NCI-H2107 (cell line): ENCODE measurements at places on chromosomes 2 and 18.

DNA sequence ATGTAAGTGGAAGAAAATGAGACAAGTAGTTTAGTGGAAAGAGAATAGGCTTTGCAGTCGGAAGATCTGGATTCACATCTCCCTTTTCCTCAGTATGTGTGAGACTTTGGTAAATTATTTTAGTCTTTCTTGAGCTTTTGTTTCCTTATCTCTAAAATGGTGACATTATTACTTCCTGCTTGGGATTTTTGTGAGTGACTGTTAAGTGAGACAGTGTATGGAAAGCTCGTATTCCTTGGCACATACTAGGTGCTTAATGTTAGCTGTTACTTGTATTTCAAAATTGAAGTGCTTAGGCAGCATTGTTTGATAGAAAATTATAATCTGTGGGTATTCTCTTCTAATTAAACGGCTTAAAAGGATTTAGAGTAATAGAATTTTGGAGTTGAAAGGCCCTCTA, 2.0 kb downstream of the ZNF638 start:
- no peak for DNase-seq

DNA sequence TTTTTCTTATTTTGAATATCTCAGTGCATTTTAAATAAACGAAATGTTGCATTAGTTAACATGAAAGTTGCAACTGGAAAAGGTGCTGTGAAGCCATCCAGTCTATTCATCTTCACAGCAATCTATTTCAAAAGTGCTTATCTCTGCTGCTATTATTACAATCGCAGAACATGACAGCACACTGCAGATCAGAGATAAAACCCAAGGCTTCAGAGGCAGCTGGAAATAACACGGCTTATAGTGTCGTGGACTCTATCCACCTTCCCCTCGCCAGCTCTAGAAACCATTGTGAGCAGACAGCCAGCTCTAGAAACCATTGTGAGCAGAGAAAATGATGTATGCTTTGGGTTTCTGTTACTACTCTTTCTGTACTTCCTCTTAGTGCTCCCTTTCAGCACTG, 1140.8 kb upstream of the CELF4 start:
- no peak for DNase-seq

- DNase-seq, result no peak
Measured at GRCh38 chr2:128681507-128681906, 362.8 kb upstream of the HS6ST1 start.

DNA sequence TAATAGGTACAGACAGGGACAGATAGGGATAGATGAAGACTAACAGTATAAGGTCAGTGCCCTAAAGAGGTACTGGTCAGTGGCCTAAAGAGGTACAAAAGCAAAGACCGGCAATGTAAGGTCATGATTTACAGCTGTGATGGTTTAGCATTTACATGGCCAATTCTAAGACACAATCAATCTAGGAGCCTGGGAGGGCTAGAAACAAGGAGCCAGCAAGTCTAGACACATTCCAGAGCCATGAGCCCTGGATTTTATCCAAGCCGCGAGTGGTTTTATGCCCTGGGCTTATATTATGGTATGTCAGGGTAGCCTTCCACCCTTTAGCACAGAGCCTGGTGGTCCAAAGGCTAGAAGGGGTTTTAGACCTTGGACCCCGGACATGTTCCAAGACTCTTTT, 124.2 kb downstream of the CBLN2 start:
- DNase-seq, result no peak

DNA sequence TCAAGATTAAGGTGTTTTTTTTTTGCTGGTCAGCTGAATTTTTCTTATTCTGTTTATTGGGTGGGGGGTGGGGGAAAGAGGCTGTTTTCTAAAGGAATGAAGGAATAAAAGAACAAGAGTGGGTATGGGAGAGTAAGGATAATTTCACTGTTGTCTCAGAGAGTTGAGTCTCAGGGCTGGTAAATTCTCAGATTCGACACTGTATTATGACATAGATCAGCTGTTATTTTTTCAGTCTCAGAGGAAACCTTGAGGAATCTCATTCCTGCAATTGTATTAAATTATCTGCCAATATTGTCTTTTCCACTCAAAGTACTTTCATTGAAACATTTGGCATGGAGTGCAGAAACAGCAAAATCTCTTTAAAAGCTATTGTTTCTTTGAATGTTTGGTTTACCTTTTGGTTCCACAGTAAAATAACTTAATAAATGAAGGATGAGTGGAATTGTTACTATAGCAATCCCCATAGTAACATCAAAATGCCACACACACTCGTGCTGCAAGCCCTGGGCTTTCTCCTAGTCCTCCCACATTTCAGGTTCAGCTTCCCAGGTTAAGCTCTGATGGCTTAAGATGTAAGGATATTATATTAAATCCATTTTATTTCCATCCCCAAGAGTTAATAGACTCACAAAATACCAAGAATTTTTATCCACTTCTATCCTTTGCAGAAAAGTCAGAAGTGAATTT, 478.7 kb upstream of the TCF4 start:
- DNase-seq, result no peak

DNA sequence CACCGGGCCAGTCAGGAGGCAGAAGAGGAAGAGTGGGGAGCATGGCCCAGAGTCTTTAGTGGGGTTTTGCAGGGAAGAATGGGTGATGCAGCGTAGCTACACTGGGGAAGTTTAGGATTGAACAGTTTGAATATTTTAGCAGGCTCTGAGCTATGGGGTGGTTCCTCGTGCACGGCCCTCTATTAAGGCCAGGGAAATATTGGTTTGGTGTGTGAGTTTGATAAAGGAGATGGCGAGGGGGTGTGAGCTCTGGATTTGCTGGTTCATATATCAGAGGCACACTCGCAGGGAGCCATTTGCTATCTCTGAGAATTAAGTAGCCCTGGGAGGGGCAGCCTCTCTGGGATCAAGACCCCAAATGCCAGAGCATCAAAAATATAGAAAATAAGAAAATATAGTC, 50.1 kb downstream of the BOLA3 start:
- DNase-seq, result no peak

- DNase-seq, result no peak
Measured at GRCh38 chr18:38940475-38940862, 1374.9 kb upstream of the CELF4 start.

- DNase-seq, result no peak
Measured at GRCh38 chr2:241977557-241978300, 108.2 kb downstream of the RTP5 start.

DNA sequence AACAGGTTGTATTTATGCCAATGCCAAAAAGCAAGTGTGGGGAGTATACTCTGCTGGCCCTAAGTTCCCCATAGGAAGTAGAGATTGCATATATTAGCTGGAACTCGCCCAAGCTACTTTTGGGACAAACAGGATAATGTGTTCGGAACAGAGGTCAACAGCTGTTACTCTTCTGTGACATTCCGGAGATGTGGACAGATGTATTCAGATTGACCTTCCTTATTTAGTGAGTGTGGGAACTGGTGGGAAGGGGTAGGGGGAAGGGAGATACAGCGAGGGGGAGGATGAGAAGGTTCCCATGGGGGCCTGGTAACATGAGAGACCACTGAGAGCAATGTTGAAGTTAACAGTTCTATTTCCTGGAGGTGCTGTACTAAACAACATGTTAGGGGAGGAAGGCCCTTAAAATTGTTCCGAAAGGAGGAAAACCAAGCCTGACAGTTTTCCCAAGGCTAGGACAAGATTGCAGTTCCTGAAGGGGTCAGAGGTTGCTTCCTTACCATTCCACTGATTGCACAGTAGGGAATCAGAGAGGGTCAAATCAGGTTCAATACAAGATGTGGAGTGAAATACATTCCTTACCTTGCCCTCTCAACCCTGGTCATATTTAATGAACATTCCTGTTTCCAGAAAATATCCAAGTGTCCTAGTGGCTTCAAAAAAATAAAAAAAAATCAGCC, 14.3 kb upstream of the CD28 start:
- no peak for DNase-seq

GRCh38 chr2:223165423-223166214, 113.6 kb downstream of the KCNE4 start:
- no peak for DNase-seq

GRCh38 chr2:241225545-241225944, 37.1 kb downstream of the ANO7 start:
- no peak for DNase-seq

DNA sequence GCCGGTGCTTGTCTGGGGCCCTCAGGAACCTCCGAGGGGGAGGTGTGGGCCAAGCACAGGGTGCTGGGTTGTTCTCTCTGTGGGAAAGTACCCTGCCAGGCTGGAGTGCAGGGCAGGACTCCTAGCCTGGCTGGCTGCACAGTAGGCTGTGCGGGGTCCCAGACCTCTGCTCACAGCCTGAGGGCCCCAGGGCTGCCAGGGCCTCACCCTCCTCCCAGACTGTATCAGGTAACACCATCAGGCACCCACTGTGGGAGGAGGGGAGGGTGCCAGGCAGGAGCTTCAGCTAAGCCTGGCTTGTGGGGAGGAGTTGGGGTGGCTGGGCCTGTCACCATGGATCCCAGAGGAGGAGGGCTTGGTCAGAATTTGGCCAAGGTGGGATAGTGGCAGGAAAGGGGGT, 211.9 kb upstream of the SMAD2 start:
- DNase-seq, result no peak

- no peak for DNase-seq
Measured at GRCh38 chr2:76009484-76009883, 298.8 kb upstream of the GCFC2 start.

DNA sequence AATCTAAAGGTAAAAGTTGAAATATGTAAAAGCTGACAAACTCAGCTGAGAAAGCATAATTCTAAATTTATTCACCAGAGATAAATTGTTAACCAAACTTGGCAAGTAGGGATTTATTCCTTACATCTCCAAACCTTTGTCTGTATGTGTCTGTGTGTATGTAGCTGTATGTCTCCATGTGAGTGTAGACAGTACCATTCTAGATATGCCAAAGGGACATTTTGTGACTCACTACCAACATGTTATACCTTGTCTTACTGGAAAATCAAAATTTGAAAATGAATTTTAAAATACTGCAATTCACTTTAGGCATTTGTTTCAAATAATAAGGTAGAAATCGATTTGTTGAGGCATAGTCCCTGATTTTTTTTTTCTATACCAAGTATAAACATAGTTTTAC, 102.1 kb downstream of the ABCA12 start:
- no peak for DNase-seq

GRCh38 chr2:219598308-219599078, 836 bp downstream of the STK11IP start:
- no peak for DNase-seq

DNA sequence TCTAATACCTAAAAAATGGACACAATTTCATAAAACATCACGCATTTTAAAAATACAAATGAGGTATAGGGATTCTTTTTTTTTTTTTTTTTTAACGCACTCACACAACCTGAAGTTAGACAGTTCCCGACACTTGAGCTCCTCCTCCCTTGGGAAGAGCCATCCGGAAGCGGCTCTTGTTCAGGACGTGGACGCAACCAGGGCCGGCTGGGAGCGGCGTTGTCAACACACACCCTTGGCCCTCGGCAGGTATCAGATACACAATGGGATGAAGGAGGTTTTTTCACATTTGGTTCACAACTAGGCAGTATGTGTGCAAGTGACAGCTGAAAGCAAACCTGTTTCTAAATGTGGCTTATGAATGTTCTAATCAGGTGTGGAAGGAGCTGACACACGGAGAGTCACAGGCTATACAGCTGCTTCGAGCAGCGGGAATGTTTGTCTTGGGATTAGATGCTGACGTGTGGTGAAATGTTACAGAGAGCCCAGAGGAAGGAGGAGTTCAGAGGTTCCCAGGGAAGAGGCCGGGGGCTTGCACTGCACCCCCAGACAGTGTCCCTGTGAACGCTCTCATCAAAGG, 111.1 kb downstream of the PXDN start:
- no peak for DNase-seq

GRCh38 chr2:119230219-119231185, 6.9 kb downstream of the STEAP3 start:
- no peak for DNase-seq

DNA sequence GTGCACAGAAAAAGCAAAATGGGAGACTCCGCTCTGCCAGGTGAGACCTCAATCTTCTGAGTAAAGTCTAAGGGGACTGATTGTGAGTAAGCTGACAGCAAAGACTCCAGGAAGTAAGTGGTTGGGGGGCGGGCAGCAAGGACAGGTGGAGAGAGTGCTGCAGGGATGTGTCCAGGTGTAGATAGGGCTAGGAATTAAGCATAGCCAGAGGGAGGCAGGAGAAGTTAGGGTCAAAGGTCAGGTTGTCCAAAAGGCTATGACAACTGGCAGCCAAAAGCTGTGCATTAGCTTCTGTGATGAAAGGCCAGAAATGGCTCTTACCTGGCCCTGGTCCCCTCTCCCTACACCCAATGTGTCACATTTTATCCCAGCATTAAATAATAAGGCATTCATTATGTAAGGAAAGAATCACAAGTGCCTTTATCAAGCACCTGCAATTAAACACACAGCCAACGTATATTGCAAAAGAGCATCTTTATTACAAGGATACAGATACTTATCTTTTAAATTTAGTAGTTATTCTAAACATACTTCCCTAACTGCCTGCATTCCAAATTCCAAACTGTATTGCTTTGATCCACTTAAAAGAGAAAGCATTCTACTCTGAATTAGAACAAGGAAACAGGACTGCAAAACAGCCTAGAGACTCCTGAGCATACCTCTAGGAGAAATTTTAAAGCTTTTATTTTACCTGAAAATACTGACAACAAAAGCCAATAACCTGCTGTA, 247.9 kb downstream of the IRS1 start:
- no peak for DNase-seq

DNA sequence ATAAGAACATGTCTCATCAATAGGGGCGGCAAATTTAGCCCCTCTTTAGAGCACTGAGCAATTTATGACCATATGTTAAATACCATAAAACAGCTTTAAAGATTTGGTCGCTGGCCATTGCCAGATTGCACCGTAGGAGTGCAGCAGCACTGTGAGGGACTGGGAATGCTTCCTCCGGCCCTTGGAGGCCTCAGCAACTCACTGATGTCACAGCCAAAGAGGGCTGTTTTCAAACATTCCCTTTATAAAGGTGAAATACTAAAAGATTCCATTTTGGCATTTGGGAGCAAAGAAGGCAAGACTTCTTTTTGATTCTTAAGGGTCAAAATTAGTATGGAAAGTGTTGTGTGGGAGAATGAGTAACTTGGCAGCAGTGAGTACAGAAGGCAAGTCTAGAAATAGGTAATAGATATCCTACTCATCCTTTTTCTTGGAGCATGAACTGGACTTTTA, 63.7 kb downstream of the BABAM2 start:
- DNase-seq, result no peak

- no peak for DNase-seq
Measured at GRCh38 chr2:33958591-33958990, 359.5 kb upstream of the FAM98A start.

- DNase-seq, result peak; percentile 30
Measured at GRCh38 chr2:225660262-225661131, 261.0 kb downstream of the NYAP2 start.

- DNase-seq, result no peak
Measured at GRCh38 chr2:222671259-222672067, at the start of gene MOGAT1. Gene MOGAT1, plus strand, starts transcription at chr2:222671658. Its CDS starts 128 bp downstream, at chr2:222671786.

DNA sequence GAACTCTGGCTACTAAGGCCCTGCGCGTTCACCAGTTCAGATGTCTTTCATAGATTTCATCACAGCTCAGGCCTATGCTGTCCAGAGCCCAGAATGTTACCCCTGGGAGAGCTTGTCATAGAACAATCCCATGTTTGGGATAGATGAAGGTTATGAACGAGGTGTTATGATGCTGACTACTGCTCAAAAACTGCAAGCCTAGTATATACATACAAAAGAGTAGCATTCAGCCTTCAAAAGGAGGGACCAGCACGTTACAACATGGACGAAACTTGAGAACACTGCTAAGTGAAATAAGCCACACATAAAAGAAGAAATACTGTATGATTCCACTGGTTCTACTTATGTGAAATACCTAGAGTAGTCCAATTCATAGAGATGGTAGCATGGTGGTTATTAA, 401.9 kb downstream of the NBAS start:
- DNase-seq, result no peak
